Hematopoietic multipotent progenitor cell treated with erythropoietin and hydrocortisone succinate and interleukin-3 and kit ligand, for 6 days (in vitro differentiated cells): ENCODE measurements at places on chromosomes 16 and 17.
A peak's percentile ranks its signal among the peaks of the same experiment; 100 is the strongest.

- DNase-seq, result peak; percentile 77
Observed at GRCh38 chr17:43701318-43701743, 39.6 kb upstream of the MEOX1 start.

GRCh38 chr16:88460496-88461330 is 7.6 kb downstream of the ZFPM1 start:
- DNase-seq, result peak; percentile 60

GRCh38 chr16:116015-116414 is 22.5 kb downstream of the NPRL3 start:
- no peak for DNase-seq

DNA sequence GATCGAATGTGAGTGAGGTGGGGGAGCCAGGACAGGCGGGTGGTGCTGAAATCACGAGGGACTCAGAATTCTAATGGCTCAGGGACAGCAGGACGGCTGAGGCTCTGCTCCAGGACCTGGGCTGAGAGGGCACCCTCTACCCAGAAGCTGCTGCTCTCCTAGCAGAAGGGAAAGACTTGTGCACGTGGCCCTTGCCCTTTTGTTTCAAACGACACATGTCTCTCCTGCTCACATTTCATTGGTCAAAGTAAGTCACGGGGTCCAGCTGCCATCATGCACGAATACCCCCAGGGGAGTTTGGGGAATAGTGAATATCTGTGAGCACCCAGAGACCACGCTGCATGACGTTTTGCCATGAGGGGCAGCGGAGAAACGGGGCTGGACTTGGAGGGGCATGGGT is 73.2 kb downstream of the RTN4RL1 start:
- no peak for DNase-seq

DNA sequence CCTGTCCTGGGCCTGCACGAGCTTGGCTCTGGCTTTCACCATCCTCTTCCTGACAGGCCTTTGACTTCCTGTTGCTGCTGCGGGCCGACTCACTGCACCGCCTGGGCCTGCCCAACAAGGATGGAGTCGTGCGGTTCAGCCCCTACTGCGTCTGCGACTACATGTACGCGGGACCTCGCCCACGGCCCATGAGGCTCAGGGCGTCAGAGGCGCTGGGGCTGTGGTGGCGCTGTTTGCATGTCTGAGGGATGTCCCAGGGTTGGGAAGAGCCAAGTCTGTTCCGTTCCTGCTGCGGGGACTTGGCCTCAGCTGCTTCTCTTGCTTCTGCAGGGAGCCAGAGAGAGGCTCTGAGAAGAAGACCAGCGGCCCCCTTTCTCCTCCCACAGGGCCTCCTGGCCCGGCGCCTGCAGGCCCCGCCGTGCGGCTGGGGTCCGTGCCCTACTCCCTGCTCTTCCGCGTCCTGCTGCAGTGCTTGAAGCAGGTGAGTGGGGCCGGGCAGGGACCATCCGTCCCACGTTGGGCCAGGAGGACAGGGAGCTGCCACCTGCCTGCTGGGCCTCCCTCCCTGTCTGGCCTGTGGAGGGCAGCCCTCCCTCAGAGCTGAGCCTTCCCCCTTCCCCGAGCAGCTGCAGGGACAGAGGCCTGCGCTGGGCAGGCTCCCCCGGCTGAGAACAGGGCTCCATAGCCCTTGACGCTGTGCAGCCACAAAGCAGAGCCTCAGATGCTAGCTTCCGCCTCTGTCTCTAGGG is 23.8 kb downstream of the TSC2 start:
- DNase-seq, result no peak

DNA sequence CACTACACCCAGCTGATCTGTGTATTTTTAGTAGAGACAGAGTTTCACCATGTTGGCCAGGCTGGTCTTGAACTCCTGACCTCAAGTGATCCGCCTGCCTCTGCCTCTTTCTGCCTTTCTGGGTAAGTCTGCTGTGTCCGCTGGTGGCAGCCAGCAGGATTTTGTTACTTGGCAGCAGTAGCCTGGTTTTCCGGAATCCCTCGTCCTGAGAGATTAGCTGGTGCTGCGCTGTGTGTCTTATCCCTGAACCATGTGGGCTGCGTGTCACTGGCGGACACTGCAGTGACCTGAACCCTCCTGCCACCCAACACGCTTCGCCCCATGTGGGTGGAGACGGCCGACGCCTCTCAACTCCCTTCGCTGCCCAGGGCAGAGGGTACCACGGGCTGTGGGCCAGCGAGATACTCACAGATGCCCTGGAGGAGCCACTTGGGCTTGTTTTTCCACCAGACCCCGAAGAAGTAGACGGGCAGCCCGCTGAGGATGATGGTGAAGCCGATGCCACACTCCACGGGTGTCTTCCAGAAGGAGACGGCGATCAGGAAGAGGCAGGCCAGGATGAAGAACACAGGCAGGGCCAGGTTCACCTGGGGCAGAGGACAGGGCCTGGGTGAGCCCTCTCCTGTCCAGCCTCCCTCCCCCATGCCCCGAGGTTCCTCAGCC is 35.2 kb downstream of the SLC7A5 start:
- DNase-seq, result no peak

DNA sequence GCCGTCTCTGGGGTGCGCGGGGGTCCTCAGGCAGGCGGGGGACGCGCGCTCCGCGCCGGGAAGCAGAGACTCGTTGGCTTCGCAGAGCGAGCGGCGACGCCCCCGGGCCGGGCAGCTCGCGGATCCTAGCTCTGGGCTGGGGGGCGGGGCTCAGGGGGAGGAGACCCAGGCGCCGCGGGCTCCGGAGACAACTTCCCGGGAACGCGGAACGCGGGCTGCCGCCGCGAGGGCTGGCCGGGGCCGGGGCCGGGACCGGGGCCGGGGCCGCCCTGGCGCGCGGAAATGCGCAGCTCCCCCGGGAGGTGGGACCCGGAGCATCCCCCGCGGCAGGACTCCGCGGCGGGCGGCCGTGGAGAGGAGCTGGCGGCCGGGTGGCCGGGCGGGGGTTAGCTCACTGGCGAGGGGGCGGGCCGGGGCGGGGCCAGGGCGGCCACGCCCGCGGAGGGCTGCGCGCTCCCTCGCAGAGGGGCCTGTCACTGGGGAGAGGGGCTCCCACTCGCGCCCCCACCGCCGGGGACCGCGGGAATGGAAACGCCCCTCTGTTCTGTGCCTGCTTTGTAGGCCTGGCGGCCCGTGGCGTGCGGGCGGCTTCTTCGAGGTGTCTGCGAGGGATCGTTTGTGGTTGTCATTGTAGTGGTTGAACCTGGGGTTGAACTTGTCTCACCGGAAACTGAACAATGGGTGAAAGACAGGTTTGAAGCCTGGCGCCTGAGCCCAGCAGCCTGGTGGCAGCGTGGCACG is at the start of gene GAS7:
GAS7 (minus strand) TSS at position 98 of the 741 bp plus-strand sequence.
- DNase-seq, result peak; percentile 31

DNA sequence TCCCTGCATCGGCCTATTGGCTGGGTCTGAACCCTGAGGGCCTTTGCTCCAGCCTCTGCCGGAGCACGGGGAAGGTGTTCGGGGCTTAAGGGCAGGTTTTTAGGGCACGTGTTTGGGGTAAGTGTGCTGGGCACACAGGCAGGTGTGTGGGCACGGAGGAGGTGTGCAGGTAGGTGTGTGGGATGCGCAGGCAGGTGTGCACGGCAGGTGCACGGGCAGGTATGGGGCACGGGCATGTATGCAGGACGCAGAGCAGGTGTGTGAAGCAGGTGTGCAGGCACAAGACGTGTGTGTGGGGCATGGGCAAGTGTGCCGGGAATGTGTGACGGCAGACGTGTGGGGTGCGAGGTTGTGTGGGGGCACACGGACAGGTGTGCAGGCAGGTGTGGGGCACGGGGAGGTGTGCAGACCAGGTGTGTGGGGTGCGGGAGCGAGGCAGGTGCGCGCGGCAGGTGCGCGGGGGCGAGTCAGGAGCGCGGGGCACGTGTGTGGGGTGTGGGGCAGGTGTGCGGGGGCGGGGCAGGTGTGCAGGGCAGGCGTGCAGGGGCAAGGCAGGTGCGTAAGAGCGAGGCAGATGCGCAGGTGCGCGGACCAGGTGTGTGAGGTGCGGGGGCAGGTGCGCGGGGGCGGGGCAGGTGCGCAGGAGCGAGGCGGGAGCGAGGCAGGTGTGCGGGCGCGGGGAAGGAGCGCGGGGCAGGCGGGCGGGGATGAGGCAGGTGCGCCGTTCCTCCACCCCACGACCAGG is 28.6 kb upstream of the METRNL start:
- DNase-seq, result no peak

- no peak for DNase-seq
Observed at GRCh38 chr17:49104511-49105074, 28.0 kb upstream of the B4GALNT2 start.

GRCh38 chr17:79399610-79400144 is 211.2 kb downstream of the RBFOX3 start:
- DNase-seq, result no peak

DNA sequence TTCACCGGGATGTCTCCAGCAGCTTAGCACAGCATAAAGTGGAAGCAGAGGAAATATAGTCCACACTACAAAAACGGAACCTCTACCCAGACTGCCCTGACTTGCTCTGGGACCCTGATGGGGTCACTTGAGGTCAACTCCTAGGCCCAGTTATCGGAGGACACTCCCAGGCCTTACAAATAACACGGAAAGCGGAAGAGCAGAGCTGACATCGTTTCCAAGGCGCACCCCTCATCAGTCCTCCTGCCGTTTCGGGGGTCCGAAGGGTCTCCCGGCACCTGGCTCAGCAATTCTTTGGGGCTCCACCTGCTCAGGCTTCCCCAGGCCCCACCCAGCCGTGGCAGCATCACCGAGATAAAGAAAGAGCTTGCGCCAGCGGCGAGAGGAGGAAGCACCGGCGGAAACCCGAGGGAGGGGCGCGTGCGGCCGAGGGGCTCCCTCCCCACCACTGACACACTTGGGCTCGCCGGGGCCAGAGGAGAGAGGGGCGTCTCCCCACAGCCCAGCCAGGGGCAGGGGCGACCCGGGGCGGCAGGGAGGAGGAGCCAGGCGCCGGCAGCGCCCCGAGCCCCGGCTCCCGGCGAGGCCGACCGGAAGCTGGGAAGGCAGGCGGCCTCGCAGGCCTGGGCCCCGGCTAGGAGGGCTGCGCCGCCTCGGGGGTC is 727 bp downstream of the CORO7 start:
- DNase-seq, result peak; percentile 78

- DNase-seq, result no peak
Observed at GRCh38 chr16:85138073-85138824, 26.0 kb upstream of the CIBAR2 start.

DNA sequence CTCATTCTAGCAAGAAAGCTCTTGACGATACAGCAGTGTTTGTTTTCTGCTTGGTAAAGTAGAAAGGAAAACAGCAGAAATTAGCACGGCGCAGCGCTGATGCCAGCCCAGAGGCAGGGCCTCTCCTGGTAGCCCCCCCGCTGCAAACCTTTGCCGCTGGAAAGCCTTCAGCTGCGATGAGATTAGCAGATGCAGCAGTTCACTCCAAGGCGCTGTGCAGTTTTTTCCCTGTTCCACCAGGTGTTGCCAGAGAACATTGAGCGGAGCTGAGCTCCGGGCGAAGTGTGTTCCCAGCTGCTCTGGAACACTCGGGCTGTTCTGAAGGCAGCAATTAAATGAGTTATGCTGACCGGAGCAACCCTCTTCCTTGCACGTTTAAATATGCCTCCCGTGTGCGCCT is 72.5 kb downstream of the RBFOX1 start:
- no peak for DNase-seq

GRCh38 chr16:68072038-68072695 is 13.0 kb upstream of the NFATC3 start:
- peak; percentile 85 for DNase-seq

DNA sequence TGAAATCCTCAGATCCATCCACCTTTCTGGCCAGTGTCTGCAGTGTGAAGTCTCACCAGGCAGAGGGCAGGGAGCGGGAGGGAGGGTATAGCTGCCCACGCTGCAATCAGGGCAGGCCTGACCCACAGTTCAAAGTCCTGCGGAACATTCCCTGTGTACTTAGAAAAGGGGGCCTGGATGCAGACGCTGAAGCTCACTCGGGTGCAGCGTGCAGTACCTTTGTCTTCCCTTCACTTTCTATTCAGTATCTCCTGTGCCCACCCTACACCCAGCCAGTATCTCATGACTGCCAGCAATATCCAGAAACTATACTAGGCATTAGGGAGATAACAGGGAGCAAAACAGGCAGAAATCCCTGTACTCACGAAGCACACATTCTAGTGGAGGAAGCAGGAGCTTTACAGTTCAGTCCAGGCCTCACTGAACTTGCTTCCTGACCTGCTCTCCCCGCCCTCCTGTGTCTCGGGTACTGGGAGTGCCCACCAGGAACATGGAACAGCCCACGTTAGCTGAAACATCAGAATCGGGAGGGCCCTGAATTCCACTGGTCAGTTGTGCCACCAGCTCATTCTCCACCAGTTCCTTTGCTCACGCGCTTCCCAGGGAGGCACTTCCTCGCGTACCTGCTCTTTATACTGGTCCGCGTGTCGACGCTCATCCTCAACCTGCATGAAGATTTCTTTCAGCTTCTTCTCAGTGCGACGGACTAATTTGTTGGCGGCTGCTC is 42.2 kb downstream of the NDEL1 start:
- DNase-seq, result no peak

DNA sequence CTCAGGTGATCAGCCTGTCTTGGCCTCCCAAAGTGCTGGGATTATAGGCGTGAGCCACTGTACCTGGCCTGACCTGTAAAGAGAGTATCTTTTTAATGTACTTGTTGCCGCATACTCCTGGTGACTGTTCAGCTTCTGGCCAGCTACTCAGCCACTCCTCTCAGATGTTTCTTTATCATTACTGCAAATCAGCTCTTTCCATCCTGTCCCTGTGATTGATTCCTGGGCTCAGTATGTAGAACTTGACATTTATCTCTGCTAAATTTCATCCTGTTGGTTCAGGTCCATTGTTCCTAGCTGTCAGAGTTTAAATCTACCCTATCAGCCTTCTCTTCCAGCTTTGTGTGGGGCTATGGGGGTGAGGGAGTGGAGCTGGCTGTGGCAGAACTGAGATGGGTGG is 211.5 kb upstream of the ASIC2 start:
- DNase-seq, result no peak

GRCh38 chr17:18144855-18145254 is 36.3 kb downstream of the MYO15A start:
- DNase-seq, result no peak

- DNase-seq, result peak; percentile 83
Observed at GRCh38 chr17:50841949-50842354, 6.6 kb downstream of the WFIKKN2 start.

- DNase-seq, result peak; percentile 68
Observed at GRCh38 chr16:69131167-69131838, 1.1 kb downstream of the CHTF8 start.

- peak; percentile 66 for DNase-seq
Observed at GRCh38 chr17:32483451-32484019, 3.3 kb upstream of the CDK5R1 start.
